ENCODE measurements at places on chromosomes 13 and 19.

DNA sequence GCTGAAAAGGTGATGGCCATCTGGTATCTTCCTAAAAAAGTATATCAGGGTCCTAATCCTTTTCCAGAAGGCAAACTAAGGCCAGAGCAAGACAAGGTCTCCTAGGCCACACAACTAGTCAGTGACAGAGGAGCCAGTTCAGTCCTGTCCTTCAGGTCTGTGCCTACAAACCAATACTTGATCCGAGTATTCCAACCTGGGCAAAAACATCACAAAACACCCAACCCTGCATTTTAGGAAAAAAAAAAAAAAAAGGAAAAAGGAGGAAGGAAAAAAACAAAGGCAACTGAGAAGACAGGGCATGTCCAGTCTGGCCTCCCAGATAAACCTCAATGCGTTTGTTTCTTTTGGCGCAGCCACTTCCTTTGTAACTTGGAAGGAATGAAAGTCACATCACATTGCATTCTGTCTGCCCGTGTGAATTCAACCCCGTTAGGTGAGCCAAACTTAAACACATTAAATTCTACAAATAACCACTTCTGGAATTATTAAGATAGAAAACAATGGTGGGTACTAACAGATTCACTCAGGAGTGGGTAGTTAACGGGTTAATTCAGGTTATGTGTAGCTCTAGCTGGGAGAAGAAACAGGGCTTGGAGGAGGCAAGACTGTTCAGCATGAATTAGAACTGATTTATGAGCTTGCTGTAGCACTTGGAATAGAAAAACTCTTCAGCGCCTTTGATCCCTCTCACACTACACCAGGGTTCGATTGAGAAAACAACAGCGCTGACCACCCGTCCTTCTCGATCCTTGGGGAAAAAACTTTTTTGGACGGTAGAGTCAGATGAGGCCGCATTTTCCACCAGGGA is 43.0 kb upstream of the HNRNPA1L2 start:
- no peak for DNase-seq

GRCh38 chr13:91318886-91319285 is 28.6 kb upstream of the MIR17HG start:
- no peak for DNase-seq

DNA sequence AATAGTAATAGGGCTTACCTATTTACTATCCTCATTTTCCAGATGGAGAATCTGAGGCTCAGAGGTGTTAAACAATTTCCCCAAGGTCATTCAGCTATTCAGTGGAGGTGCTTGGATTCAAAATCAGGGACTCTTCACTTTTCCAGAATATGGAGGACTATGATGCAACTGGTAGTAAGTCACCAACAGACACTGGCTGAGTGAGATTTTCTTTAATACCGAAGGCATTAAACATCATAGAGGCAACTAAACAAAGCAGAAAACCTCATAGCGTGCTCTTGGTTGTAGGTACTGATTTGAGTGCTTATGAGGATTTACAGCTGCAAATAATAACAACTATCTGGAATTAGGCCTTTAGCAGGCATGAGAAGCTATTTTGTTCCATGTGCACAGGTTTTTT is 134.4 kb downstream of the DLEU7 start:
- no peak for DNase-seq

DNA sequence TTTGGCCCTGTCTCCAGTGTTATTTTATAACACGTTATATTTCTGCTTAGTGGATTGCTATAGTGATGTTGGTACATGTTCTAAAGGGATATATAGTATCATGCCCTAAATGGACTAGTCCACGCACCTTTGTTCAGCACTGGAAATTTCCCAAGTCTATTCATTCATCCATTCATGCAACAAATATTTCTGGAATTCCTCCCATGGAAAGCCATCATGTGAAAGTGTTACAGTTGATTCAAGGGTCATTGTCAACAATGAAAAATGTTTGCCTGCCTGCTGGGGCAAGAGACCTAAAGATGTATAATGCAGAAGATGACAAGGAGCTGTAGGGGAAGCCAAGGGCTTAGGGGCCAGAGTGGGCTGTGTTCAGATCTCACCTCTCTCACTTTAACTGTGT is 10.8 kb upstream of the HSPH1 start:
- DNase-seq, result no peak

- no peak for DNase-seq
These were observed 20.9 kb downstream of the BBC3 start for GRCh38 chr19:47210180-47210490.

DNA sequence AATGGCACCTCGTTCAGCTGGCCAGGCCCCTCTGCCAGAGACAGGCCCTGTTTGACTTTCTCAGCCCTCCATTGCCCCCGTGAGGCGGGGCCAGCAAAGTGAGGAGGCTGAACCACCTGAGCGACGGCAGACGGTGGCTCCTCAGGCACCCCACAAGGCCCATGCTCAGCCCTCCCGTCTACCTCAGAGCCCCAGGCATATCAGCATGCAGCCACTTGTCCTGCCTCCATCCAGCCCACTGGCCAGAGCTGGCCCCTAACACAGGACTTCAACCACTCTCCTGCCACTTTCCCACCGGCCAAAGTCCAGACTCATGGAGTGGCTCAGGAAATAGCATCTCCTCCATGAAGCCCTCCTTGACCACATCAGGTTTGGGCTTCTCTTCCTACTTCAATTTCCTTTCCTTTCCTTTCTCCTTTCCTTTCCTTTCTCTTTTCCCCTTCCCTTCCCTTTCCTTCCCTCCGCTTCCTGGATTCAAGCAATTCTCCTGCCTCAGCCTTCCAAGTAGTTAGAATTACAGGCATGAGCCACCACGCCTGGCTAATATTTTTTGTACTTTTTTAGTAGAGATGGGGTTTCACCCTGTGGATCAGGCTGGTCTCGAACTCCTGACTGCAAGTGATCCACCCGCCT is 9.3 kb downstream of the SLC7A10 start:
- DNase-seq, result no peak

DNA sequence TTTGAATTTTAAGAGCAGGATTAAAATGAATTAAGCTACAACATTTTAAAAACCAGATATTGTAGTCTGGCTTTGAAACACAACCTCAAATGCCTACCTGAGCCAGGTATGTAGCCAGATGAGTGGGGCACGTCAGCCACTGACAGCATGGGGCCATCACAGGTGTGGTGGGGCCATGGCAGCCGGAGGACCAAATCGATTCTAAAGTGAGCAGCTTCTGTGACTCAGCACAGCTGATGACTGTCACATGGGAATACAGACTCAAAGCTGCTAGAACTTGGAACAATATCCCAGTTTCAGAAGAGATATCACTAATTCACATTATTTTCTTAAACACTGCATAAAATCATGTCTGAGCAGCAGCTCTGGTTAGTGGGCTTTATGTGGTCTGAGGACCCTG is 52.8 kb downstream of the SERP2 start:
- no peak for DNase-seq

Data from stimulated activated CD4-positive, alpha-beta T cell treated with anti-CD3 and anti-CD28 coated beads, Interleukin-2, amount 100 ng/mL, for 4 hours (primary cell).